Stimulated activated CD8-positive, alpha-beta memory T cell treated with anti-CD3 and anti-CD28 coated beads, Interleukin-7, amount 100 ng/mL, for 48 hours (primary cell): ENCODE measurements at places on chromosomes 2 and 18.

- no peak for DNase-seq
These were observed 872.2 kb upstream of the ID2 start for GRCh38 chr2:7809640-7810039.

DNA sequence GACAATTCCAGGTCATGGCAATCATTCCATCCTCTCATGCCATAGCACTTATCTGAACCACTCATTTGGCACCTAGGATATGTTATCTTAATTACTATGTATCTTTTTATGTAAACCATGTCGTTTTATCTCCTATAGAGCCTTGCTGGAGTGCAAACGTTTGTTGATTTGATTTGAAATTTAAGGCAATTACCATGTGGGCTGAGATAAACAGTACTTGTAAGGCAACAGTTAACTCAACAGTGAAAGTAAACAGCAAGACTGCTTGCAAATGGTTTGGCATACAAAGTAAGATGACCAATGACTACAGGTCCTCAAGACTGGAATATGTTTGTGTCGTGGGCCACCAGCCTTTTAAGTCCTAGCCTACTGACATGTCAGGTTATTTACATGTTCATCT lies 133.7 kb upstream of the ZFP36L2 start:
- no peak for DNase-seq

DNA sequence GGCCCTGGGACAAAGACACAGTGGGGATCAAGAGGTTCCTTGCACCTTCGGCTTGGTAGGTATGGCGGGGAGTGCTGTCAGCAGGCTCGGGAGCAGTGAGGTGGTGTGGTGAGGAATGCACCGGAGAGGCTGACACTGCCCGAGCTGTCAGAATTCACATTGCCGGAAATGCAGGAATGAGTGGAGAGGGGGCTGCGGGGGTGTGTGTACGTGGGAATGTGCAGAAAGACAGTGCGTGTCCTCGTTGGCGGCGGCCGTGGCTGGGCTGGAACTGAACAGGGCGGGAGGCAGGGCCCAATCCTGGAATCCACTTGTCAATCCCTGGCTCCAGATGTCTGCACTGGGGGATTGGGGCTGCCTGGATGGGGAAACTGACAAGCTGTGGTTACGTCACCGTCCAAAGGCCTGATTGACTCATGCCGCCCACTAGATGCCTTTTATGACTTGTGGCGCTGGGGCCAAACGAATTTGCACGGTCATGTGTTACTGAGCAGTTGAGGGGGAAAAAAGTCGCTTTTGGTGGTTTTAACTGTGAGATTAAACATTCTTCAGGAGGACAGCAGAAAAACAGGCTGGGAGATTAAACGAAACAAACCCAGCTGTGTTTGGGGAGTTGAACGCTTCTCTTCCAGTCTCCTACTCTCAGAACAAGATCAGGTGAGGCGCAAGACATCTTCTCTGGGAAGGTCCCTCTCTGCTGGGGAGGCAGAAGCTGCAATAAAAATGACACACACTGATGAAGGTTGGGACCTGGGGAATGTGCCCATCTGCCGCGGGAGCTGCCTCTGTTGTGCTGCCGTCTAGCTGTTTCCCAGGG lies 189.4 kb upstream of the GLI2 start:
- no peak for DNase-seq

DNA sequence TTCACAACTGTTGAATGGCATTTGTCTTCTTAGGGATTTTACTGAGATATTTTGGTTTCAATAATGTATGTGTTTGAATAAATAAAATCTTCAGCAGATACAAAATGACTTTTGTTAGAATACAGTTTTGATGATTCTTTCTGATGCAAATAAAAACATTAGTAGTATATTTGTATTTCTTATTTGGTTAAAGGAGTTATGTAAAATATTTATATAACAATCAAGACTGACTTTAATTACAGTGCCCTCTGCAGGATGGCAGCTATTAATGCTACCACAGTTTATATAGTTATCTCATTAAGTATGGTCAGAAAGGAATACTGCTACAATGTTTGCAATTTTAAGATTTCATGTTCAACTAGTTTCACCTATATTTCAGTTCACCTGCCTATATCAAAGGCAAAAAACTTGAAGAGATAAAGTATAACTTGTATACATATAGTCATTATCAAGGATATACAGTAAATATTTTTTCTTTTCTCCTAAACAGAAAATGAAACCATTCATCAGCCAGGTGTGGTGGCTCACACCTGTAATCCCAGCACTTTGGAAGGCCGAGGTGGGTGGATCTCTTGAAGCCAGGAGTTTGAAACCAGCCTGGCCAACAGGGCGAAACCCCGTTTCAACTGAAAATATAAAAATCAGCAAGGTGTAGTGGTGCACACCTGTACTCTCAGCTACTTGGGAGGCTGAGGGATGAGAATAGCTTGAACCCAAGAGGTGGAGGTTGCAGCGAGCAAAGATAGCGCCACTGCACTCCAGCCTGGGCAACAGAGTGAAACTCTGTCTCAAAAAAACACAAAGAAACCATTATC lies 19.8 kb downstream of the ARL5A start:
- no peak for DNase-seq

DNA sequence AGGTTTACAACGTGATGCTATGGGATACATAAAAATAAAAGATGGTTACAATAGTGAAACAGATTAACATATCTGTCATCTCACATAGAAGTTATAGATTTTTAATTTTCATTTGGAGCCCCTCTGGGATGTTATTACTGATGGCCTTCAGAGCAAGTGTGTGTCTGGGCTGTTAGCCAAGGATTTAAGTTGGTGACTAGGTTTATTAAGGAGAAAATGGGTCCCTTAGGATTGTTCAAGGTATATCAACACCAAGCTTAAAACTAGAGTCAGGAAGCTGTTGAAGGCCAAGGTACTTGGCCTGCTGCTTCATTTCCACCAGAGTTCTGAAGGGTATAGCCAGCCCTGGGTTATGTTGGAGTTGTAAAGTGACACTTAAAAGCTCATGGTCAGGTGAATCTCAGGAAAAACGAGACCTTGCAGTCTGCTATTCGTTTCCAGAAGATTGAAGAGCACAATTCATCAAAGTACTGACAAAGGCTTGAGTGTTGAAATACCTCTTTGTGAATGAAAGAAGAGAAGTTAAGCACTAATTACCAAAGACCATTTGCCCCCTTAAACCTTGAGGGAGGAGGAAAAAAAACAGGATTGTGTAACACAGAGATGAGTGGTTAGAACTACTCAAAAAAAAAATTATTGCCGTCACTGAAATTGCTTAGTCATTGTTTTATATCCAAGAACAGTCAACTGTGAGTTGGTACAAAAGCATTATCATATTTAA lies 48.4 kb downstream of the MAP2 start:
- no peak for DNase-seq

GRCh38 chr18:48119204-48119603 lies 188.7 kb upstream of the SMAD2 start:
- no peak for DNase-seq

GRCh38 chr2:219245899-219246230 lies 586 bp downstream of the STK16 start:
- no peak for DNase-seq

DNA sequence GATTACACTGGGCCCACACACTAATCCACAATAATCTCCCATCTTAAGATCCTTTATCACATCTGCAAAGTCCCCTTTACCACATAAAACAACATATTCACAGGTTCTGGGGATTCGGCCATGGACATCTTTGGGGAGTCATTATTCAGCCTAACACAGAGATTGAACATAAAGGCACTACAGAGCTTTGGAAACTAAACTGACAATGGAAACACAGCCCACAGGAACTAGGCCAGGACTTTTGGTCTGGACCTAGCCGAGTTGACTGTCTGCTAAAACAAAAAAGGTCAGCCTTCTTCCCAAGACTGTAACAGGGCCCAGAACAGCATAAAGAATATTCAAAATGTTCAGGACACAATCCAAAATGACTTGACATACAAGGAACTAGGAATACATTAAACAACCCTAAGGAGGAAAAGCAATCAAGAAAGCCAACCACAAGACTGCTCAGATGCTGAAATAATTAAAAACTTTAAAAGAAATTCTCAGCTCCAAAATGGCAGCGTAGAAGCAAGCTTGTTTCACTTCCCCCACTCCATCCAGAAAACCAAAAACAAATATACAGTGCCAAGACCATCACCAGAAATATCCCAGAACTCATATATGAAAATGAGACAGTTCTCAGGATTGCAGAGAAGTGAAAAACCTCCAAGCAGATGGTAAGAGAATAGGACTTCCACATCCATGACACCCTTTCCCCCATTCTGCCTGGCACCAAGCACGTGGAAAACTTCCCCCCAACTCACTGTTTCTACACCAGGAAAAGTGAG lies 207.8 kb downstream of the ATAD2B start:
- DNase-seq: no peak

GRCh38 chr2:84243788-84244733 lies 215.0 kb downstream of the SUCLG1 start:
- no peak for DNase-seq
